Forelimb muscle (tissue), 1 donor: ENCODE measurements at places on chromosomes 3 and 15. TPM values are rescaled to one million over a fixed set of nuclear protein-coding genes. Genes with fewer than 3 reads are reported as not detected.

DNA sequence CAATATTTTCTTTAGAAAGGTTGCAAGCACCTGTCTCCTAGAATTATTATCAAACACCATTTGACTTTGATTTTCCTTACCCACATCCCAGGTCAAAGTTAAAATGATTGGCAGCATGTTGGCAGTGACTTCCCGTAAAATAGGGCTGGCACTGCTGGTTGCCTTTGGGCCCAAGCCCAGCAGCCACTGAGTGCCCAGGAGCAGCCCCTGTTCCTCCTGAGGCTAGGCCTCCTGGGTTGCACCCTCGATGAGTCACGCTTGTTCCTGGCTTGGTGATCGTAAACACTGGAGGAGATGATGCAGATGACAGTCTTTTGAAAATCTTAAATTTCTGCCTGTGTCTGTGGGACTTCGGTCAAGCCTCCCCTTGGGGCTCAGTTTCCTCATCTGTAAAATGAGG lies 290.0 kb downstream of the TLE3 start:
- no peak for DNase-seq

- no peak for DNase-seq
Measured at GRCh38 chr3:121855555-121855954, 20.5 kb downstream of the EAF2 start.

- DNase-seq = no peak
Measured at GRCh38 chr3:122365073-122365472, 18.0 kb downstream of the MIX23 start.

- DNase-seq = peak; percentile 78
Measured at GRCh38 chr3:29503958-29504357, 223.1 kb downstream of the RBMS3 start.

DNA sequence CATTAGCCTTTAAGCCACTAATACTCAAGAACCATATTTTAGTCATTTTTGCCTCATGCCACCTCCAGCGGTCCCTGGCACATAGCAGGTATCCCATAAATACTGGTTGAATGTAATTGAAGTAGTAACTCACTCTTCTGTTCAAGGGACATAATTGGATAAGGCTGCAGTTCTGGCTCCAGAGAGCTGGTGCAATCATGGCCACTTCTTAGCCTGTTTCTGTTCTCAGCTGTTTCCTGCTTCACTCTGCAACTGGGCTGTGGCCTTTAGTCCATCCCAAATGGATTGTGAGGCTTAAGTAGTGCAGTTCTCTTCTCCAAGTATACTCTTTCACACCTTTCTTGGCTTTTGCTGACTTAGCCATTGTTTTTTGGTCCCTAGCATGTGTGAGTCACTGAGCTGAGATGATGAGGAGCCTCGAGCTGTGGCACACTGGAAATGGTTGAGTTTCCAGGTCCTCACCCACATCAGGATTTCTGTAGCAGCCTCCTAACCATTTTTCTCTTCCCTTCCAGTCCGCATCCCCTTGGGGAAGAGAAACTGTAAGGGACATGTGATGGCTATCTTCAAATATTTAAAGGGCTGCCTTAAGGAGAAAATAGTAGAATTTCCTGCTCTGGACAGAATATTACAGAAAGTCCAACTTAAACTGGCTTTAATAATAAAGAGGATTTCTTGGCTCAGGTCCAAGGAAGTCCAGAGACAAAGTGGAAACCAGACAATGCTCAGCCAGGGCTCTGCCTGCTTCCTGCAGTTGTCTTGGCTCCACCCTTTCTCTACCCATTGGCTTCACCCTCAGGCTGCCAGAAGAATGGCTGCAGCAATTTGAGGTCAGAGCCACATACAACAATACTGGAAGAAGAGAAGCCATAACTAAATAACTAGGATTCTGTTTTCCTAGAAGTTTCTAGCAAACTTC lies 305.4 kb upstream of the ROPN1 start:
- no peak for DNase-seq

- DNase-seq = no peak
Measured at GRCh38 chr3:115436767-115437301, 186.5 kb upstream of the GAP43 start.

GRCh38 chr3:153958635-153959595 lies 162.3 kb upstream of the ARHGEF26 start:
- DNase-seq = peak; percentile 53

DNA sequence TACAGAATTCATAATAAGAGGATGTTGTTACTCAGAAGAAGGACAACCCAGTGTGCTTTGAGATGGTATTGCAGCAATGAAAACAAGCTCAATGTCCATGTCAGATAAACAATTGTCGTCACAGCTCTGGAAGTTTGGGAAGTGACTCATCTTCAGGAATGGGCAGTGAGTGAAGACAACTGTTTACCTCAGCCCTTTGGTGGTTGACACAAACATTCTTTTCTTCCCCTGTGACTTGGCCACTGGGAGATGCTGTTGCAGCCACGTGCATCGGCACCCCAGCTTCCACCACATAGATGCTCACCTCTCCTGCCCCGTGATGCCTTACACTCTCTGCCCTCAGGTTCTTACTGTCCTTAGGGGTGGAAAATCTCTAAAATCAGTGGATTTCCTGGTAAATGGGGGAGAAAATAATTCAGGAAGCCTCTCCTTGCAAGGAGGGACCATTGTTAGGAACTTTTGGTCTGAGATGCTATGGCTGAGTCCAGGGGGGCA lies 114.1 kb upstream of the GALNT15 start:
- no peak for DNase-seq

DNA sequence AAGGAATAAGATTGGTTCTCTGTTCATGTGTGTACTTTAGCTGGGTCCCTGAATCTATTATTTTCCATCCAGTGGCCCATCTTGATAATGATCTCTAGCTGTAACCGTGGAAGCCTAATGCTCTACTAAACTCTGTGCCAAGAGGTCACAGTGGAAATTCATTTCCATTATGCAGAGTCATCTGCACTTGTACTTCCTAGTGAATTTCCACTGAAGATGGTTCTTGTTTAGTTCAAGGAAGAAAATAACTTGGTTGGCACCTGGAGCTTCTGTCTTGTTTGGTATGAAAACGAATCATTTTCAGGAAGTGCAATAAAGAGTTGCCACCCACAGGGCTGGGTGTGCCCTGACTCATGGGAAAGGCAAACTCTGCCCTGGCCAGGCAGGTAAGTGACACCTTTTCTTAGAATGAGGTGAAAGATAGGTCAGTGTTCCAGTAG lies 10.3 kb downstream of the LPP start:
- DNase-seq = no peak

DNA sequence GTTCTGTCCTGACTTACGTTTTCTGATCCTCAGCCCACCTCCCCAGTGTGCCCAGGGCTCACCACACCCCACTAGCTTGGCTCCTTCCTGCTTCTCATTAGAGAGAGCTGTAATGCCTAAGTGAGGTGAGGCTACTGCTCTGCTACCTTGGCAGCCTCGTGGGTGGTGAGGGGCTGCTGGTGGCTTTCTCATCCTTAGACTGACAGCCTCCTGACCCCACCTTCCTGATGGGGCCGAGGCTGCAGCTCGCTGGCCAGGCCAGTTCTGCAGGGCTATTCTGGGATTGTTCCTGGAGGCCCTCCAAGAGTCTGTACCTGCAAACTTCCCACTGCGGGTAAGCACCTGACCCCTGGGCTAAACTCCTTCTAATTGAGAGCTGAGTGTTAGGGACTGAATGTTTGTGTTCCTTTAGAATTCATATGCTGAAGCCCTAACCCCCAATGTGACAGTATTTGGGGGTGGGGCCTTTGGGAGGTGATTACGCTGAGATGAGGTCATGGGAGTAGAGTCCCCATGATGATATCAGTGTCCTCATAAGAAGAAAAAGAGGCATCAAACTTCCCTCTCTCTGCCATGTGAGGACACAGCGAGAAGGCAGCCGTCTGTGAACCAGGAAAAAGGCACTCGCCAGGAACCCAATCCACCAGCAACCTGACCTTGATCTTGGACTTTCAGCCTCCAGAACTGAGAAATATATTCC lies 38.1 kb upstream of the IQSEC1 start:
- DNase-seq = no peak

CADM2 gene
- polyA plus RNA-seq = 5.8 TPM

OXSM gene
- polyA plus RNA-seq = 10.5 TPM

PLSCR2 gene
- polyA plus RNA-seq = not detected

STXBP5L gene
- 0.04 TPM for polyA plus RNA-seq

CCDC191 gene
- 4.8 TPM for polyA plus RNA-seq

PCOLCE2 gene
- 1.2 TPM for polyA plus RNA-seq

C3orf49 gene
- polyA plus RNA-seq = 0.22 TPM

PPP1R14D gene
- polyA plus RNA-seq = 0.19 TPM
